ENCODE measurements at places on chromosomes 13 and 19.

- DNase-seq: no peak
Measured at GRCh38 chr19:17338433-17339078, 1.2 kb downstream of the GTPBP3 start.

GRCh38 chr19:21586311-21587116, 81.1 kb downstream of the ZNF429 start:
- no peak for DNase-seq

DNA sequence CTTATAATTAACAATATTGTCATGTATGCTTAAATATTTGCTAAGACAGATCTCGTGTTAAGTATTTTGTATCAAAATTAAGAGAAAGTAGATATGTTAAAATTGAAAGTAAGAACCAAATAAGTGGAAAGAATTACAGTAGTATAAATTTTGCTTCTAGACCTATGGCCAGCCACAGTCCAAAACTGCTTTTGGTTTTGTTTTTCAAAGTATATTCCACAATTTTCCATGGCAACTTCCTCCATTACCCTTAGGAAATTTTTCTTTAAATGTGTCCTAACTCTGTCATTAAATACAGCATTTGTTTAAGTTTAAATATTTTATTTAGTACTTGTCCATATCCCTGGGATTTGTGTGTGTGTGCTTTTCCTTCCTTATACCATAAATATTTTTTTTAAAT, 689.0 kb downstream of the DIAPH3 start:
- no peak for DNase-seq

- no peak for DNase-seq
Measured at GRCh38 chr13:91278888-91279287, 68.6 kb upstream of the MIR17HG start.

GRCh38 chr19:49356382-49356781, 5.8 kb downstream of the TEAD2 start:
- DNase-seq: no peak

GRCh38 chr13:102267191-102267590, 134.7 kb downstream of the FGF14 start:
- no peak for DNase-seq

- no peak for DNase-seq
Measured at GRCh38 chr13:29386246-29386645, 209.2 kb downstream of the SLC7A1 start.

Data from activated T-helper 1 cell treated with anti-CD3 and anti-CD28 coated beads, Interleukin-2, amount 50 U/mL, for 16 hours (primary cell).